ENCODE measurements at places on chromosomes 7 and 10. TPM values are rescaled to one million over a fixed set of nuclear protein-coding genes. Genes with fewer than 3 reads are reported as not detected.

PRTFDC1 gene
- total RNA-seq: 4.8 TPM

PGAM2 gene
- total RNA-seq: 2.4 TPM

ADIRF gene
- 1.0 TPM for total RNA-seq

DYDC2 gene
- total RNA-seq: 3.3 TPM

PRSS1 gene
- 14.8 TPM for total RNA-seq

CLEC2L gene
- 0.69 TPM for total RNA-seq

ADRB1 gene
- total RNA-seq: 0.35 TPM

GIMAP1 gene
- 0.05 TPM for total RNA-seq

PPP1R17 gene
- total RNA-seq: 2.6 TPM

SRRM3 gene
- 24.6 TPM for total RNA-seq

- no peak for DNase-seq
Measured at GRCh38 chr10:61076572-61077114, 132.7 kb upstream of the RHOBTB1 start.

DNA sequence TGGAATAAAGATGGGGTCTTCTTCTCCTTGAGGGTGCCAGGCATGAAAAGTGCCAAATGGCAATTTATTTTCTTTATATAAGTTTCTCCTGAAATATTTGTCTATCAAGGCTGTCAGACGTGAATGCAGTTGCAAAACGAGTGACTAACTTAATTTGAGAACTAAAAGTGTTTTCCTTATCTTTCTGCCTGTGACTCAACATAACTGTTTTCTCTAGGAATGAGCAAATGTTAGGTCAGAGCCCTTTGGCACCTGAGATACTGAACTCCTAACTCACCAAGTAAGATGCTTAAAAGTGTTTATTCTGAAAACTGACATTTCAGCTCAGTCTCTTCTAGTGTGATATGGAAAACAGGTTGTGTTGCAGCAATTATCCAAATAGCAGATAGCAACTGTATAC, 197.0 kb downstream of the STK31 start:
- no peak for DNase-seq

- no peak for DNase-seq
Measured at GRCh38 chr7:39299695-39300094, 266.5 kb upstream of the YAE1 start.

- DNase-seq: no peak
Measured at GRCh38 chr7:30382607-30383006, 96.0 kb downstream of the NOD1 start.

GRCh38 chr7:127882313-127882920, 148.8 kb downstream of the LRRC4 start:
- no peak for DNase-seq

GRCh38 chr7:42720991-42721796, 190.7 kb downstream of the C7orf25 start:
- DNase-seq: no peak

GRCh38 chr7:141317033-141317585, 234.1 kb upstream of the AGK start:
- DNase-seq: no peak

- no peak for DNase-seq
Measured at GRCh38 chr10:71015674-71016073, 127.3 kb upstream of the PCBD1 start.

- DNase-seq: no peak
Measured at GRCh38 chr10:32308027-32308603, 38.8 kb downstream of the EPC1 start.

- DNase-seq: no peak
Measured at GRCh38 chr7:8923164-8923806, 489.9 kb downstream of the NXPH1 start.

- DNase-seq: no peak
Measured at GRCh38 chr7:85426487-85426960, 239.7 kb upstream of the SEMA3D start.

- no peak for DNase-seq
Measured at GRCh38 chr10:59606551-59606961, 103.1 kb downstream of the SLC16A9 start.

DNA sequence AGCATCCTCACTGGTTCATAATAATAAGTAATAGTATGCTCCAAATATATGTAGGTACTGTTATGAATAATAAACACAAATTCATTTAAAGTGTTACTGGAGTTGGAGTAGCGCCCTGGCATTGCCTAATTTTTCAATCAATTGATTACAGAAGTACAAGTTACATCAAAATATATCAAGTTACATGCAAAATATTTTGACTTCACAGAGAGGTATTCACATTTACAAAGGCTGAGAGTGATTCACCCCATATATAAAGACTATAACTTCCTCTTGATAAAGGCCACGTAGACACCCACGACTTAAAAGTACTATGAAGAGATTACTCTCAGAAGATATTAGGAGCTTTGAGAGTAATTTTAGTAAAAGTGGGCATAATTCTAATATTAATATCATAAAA, 13.6 kb upstream of the COL17A1 start:
- DNase-seq: no peak

DNA sequence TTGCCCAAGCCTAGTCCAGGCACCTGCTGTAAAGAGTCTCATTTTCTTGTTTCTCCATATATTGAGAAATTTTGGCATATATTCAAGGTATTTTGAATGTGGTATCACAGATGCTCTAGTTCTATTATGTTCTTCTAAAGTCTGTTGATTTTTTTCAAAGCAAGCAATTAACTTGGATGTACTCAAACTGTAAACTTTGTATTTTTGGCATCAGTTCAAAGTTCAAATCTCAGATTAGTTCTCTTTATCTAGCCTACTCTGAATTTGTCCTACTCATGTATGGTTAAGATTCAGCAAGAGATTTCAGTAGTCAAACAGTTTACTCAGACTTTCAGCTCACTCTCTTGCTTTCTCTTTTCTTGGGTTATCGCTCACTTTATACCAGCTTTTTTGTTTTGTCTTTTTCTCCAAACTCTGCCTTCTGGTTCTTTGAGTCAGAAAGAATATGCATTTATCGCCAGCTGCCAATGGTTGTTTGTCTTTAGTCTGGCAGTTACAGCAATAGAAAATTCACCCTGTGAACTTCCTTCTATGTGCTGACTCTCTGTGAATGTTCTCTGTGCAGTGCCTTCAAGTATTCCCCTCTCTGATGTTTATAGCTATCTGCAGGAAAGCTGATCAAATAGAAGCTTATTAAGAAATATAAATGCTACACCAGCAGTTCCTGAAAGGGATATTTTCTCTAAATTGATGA, 56.0 kb downstream of the ANKRD7 start:
- no peak for DNase-seq

- no peak for DNase-seq
Measured at GRCh38 chr7:104895522-104896236, 118.3 kb upstream of the KMT2E start.

GRCh38 chr7:23377134-23377533, 78.0 kb downstream of the MALSU1 start:
- DNase-seq: no peak

- no peak for DNase-seq
Measured at GRCh38 chr10:79354141-79354540, 6.9 kb downstream of the PPIF start.

- no peak for DNase-seq
Measured at GRCh38 chr7:76151932-76152331, 49.8 kb upstream of the SRRM3 start.

- DNase-seq: no peak
Measured at GRCh38 chr7:55083206-55083605, 64.4 kb downstream of the EGFR start.

Measured in WTC11 (cell line).